ENCODE measurements at places on chromosomes 4 and X.

- DNase-seq: no peak
Measured at GRCh38 chrX:96989830-96990571, 106.3 kb downstream of the RPA4 start.

DNA sequence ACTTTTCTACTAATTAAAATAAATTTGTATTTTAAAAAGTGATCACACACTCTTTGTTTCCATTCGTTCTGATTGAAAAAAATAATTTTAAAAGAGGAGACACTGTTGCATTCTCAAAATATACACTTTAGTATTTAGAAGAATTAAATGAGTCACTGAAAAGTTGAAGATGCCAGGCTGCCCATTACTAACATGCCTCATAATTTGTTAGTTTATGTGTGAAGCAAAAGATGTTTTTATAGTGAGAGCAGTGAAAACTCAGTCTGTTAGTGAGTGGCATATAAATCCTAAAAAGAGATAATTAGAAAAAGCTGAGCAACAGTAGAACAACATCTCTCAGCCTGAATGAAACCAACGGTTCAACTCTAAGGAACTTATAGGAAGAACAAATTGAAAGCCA lies 143.4 kb downstream of the CDS1 start:
- DNase-seq: no peak

- no peak for DNase-seq
Measured at GRCh38 chrX:12304261-12304660, 166.0 kb downstream of the FRMPD4 start.

GRCh38 chrX:35819241-35819640 lies 21.1 kb downstream of the MAGEB16 start:
- DNase-seq: no peak

GRCh38 chr4:54929459-54929858 lies 195.9 kb downstream of the KDR start:
- DNase-seq: no peak

Measured in CD4-positive, alpha-beta T cell treated with Interleukin-17A for 1 hour (primary cell).